NCI-H2227 treated with DMSO at 0.1 percent for 48 hours (cell line): ENCODE measurements at places on chromosomes 3 and 15.

- DNase-seq: no peak
Observed at GRCh38 chr15:84762840-84763572, 14.6 kb downstream of the ZNF592 start.

- no peak for DNase-seq
Observed at GRCh38 chr15:88120026-88120425, 136.5 kb downstream of the NTRK3 start.

GRCh38 chr3:53085476-53085875 lies 39.6 kb upstream of the SFMBT1 start:
- no peak for DNase-seq

DNA sequence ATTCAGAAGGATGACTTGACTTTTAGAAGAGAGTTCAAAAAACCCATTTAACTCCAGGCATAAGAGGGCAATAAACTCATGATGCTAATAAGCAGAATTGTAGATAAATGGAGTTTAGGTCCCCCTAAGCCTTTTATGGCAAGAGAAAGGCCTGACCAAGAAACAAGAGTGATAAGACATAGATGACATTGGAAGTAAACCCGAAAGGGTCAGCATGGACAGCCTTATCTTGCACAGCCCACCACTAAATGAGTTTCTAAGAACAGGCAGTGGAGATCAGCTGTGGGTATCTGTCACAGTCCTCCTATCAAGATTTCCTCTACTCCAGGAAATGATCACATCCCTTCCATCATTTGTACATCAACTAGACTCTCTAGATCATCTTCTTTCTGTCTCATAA lies 457.9 kb upstream of the ADAMTS9 start:
- DNase-seq: no peak

DNA sequence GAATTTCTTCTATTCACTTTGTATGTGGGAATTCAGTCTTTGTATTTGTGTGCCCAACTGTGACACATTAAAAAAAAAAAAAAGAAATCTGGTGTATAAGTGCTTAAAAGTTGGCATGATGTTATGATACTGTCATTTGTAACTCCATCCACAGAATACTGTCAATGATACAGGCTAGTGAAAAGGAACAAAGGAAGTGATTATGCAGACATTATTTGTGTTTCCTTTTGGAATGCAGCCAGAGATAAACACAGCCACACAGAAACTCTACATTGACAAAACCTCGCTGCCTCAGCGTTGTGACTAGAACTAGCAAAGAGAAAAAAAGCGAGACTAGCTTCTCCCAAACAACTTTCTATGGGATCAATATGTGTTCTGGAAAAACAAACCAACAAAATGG lies 519.2 kb upstream of the AGTR1 start:
- DNase-seq: no peak

GRCh38 chr3:111963424-111963823 lies 15.4 kb upstream of the ABHD10 start:
- DNase-seq: no peak

- no peak for DNase-seq
Observed at GRCh38 chr3:190012314-190012782, 108.3 kb downstream of the P3H2 start.

- DNase-seq: no peak
Observed at GRCh38 chr3:11482021-11482420, 161.7 kb downstream of the VGLL4 start.

- no peak for DNase-seq
Observed at GRCh38 chr15:50881121-50882048, 27.1 kb upstream of the AP4E1 start.

- DNase-seq: no peak
Observed at GRCh38 chr3:157477441-157477840, 25.8 kb downstream of the VEPH1 start.

GRCh38 chr3:120855665-120856437 lies 52.2 kb upstream of the STXBP5L start:
- DNase-seq: no peak

GRCh38 chr15:89197503-89197971 lies 23.8 kb downstream of the RLBP1 start:
- no peak for DNase-seq

DNA sequence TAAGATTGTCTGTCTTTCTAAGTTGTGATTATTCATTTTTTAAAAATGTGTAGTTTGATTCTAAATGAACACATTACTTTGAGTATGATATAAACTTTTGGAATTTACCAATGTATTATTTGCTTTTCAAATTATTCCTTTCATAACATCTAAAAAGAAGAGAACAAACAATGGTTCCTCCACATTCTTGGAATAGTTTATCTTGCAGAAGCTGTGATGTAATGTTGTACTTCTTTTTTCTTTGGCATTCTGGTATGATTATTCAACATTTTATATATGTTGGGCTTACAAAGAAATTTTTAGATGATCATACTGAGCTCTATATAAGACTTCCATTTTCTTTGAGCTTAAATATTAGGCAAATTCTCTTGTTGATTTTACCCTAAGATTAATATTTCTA lies 419.2 kb downstream of the DIPK2A start:
- no peak for DNase-seq

- no peak for DNase-seq
Observed at GRCh38 chr3:179565496-179565895, 2.8 kb downstream of the ACTL6A start.

DNA sequence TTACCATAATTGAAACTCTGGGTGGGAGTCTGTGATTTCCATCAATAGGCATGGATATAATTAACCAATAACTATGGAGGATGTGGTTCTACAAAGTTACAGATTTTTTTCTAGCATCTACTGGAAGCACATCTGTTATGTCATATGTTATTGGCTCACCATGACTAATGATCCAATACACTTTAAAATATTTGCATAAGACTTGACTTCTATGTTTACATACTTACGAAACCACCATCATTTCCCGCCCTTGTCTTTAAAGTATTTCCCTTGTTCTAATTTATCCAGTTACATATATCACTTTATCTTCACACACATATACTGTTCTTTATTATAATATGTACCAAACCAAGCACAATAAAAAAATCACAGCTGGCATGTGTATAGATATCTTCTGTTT lies 380.3 kb upstream of the CBLB start:
- DNase-seq: no peak

DNA sequence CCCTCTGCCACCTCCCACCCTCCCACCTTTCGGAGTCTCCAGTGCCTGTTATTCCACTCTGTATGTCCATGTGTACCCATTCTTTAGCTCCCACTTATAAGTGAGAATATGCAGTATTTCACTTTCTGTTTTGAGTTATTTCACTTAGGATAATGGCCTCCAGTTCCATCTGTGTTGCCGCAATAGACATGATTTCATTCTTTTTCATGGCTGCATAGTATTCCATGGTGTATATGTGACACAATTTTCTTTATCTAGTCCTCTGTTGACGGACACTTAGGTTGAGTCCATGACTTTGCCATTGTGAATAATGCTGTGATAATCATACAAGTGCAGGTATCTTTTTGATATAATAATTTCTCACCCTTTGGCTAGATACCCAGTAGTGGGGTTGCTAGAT lies 91.0 kb upstream of the UBE3A start:
- no peak for DNase-seq

GRCh38 chr3:194136519-194137007 lies 615 bp downstream of the HES1 start:
- no peak for DNase-seq

GRCh38 chr3:124707656-124708062 lies 22.6 kb upstream of the UMPS start:
- DNase-seq: no peak

DNA sequence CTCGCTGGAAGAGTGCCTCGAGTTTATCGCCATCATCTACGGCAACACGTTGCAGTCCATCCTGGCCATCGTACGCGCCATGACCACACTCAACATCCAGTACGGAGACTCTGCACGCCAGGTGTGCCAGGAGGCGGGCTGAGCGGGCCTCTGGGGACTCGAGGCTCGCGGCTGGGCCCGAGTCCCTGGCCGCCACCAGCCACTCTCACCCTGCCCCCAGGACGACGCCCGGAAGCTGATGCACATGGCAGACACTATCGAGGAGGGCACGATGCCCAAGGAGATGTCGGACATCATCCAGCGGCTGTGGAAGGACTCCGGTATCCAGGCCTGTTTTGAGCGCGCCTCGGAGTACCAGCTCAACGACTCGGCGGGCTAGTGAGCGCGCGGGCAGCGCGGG lies 1.9 kb downstream of the GNAT1 start:
- no peak for DNase-seq

DNA sequence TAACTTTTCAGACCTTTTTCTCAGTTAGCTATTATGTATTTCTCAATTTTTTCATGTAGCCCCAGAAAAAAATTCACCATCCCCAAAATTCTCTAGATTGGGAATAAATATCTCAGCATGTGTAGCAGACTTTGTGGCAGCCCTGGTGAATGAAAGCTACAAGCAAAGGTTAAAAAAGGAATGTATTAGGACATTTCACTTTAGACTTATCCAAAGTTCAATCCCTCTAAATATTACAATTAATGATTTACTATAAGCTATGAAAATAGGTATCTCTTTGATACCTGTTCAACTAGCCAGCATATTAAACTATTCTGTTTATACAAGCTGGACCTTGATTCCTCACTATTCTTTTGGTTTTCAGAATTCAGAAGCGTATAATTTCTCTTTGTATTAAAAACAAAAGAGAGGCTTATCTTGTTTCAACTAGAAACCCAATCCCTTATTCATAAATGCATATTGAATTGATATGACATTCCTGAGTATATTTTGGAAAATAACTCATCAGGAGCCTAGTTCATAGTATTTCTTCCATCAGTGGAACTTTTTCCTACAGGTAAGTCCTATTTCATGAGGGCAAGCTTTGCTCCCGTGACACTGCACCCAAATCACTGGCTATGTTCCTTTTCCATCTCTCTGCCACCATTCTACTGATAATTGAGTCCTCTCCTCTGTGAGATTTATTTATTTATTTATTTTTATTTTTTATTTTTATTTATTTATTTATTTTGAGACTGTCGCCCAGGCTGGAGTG lies 38.0 kb downstream of the WDR72 start:
- no peak for DNase-seq

- DNase-seq: no peak
Observed at GRCh38 chr3:120604382-120604781, 8.2 kb downstream of the NDUFB4 start.

- no peak for DNase-seq
Observed at GRCh38 chr3:151320131-151320530, 3.5 kb upstream of the GPR87 start.

GRCh38 chr15:47473832-47474231 lies 243.5 kb upstream of the SEMA6D start:
- DNase-seq: no peak

DNA sequence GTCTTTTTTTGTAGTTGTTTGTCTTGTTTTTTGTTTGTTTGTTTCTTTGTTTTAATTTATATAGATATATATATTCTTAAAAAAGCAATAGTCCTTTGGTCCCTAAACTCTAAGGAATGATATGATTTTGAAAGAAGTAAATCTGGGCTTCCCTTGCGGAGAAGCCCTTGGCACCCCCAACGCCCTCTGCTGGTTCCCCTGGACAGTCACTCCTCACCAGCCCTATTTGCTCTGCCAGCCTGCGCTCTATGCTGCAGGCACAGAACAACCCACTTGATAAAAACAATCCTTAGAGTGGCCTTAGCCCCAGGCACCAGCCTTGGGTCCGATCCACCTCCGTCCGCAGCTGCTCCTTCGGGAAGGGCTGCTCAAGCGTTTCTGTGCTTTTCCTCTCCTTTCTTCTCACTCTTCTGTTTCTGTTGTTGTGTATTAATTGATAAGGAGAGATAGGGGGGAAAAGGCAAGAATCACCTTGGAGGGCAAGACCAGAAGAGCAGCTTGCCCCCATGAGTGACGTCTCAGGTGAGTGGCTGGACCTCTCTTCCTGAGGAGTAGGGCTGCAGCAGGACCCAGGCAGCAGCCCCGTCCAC lies 13.7 kb upstream of the PARP6 start:
- DNase-seq: no peak

DNA sequence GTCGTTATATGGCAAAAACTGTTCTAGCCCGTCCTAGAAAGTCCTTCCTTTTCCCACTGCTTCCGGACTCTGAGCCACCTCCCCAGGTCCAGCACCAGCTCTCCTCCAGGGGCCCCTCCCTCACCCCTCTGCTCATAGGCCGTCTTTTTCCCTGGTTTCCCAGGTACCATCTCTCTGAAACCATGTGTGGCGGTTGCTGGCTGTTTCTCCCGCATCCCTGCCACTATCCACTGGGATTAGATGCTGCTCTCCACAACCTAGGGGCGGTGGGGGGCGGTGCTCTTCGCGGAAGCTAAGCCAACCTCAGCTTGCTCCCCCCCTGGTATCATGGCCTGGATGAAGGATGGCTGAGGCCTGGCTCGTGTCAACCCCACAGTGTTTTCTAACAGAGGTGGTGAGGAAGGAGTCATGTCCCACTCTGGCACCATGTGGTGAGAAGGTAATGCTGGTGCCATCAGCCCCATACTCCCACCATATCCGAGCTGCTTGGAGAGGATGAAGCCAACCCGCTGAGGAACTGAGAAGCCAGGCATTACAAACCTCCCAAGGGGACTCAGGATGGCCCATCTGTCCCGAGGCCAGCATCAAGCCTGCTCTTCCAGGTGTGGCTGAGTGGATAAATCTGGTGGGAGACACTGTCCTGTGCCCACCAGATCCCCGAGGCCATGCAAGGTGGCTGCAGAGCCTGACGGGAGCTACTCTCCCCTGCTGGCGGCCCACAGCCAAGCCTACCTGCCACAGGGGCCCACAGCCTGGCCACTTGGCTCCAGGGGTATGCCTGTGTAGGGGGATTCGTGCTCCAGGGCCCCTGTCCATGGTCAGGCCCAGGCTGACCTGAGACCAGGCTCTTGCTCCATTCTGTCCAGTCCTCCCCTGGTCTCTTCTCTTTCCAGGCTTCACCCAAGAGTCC lies 27.9 kb upstream of the SLC41A3 start:
- no peak for DNase-seq
